ENCODE measurements at places on chromosomes 5 and 9. TPM values are rescaled to one million over a fixed set of nuclear protein-coding genes. Genes with fewer than 3 reads are reported as not detected.

GRCh38 chr5:53568871-53569270 lies 8.4 kb downstream of the NDUFS4 start:
- H3K27me3 ChIP-seq, result no peaks in the 10 kb centered on the region
- H3K27ac ChIP-seq, result no peak overlapping the region
- H3K36me3 ChIP-seq, result no peaks in the 10 kb centered on the region
- no peak overlapping the region for H3K4me3 ChIP-seq
- H3K4me1 ChIP-seq, result peaks cover 4% of the 10 kb centered on the region

DNA sequence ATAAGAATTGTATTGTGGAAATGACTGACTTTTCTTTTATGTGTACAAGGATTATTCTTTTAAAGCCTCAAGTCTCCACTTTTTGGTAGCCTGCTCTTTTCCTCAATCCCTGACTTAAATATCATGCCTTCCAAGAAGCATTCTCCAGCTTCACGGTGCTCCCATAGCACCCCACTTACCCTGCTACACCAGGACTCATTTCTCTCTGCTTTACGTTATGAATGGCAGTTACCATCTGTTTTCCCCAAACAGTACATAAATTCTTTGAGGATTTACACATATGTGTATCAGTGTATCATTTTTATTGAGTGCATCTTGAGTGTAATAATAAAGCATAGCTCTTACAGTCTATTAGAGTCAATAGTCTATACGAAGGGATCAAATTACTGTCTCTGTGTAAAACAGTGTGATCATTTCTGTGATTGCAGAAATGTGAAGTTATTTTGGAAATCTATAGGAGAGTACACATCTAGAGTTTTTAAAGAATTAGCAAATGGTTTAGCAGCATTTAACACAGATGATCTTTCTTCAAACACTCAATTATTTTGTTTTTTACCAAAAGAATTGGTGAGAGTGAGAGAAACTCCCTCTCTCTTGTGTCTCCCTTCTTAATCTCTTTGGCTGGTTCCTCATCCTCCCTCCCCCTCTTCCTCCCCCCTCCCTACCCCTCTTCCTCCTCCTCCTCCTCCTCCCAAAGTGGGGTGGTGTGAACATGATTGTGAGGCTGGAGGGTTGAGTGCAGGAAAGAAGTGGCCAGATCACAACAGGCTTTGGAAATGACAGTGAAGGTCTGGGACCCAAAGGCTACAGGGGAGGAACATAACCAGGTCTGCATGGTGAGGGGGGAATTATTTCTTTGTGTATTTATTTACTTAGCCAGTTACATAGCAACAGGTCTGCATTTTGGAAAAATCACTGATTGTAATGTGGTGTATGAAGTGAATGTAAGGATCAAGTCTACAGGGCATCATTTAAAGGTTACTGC lies 27.6 kb upstream of the ECM2 start:
- no peaks in the 10 kb centered on the region for H3K36me3 ChIP-seq
- H3K27me3 ChIP-seq, result no peaks in the 10 kb centered on the region
- H3K4me1 ChIP-seq, result no peaks in the 10 kb centered on the region
- DNase-seq, result no peak
- H3K27ac ChIP-seq, result no peak overlapping the region

GRCh38 chr5:169710675-169711074 lies 73.6 kb downstream of the DOCK2 start:
- peaks cover 92% of the 10 kb centered on the region for H3K36me3 ChIP-seq
- DNase-seq, result no peak
- H3K27me3 ChIP-seq, result no peaks in the 10 kb centered on the region
- H3K4me1 ChIP-seq, result no peaks in the 10 kb centered on the region
- no peak overlapping the region for H3K27ac ChIP-seq

DNA sequence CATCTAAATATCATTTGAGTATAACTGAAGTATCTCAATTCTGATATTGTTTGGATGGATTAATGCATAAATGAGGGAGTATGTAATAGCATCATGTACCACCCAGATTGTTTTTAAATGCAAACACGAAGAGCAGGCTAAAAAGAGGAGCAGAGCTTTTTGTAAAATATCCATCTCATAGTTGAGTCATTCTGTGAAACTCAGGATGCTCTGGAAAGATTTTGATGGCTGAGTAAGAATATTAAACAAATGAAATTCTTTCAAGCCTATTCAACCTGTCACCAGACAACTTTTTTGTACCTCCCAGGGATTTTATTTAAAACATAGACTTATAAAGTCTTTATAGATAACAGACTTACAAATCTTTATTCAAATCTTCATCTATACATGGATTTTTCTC lies 625.9 kb downstream of the TLE4 start:
- no peaks in the 10 kb centered on the region for H3K4me1 ChIP-seq
- no peak overlapping the region for H3K4me3 ChIP-seq
- no peaks in the 10 kb centered on the region for H3K36me3 ChIP-seq

DNA sequence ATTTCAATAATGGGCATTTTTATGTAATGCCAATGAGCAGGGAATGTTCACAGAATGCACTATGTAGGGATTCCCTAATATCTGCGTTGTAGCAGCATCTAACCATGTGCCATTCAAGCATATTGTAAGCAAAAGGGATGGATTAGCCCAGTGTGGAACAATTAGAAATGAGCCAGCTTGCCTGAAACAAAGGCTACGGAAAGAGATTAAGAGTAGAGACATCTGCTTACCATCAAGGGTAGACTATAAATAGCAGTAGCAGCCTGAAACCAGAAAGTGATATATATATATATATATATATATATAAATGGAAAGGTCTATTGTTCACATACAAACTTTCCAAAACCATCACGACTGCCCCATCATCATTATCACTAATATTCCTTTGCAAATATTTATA lies 31.9 kb upstream of the CEP120 start:
- no peaks in the 10 kb centered on the region for H3K36me3 ChIP-seq
- no peaks in the 10 kb centered on the region for H3K4me1 ChIP-seq
- DNase-seq, result no peak
- H3K4me3 ChIP-seq, result no peak overlapping the region

GRCh38 chr9:97039514-97039860 lies 545 bp upstream of the CTSV start:
- H3K4me1 ChIP-seq, result no peaks in the 10 kb centered on the region
- H3K36me3 ChIP-seq, result no peaks in the 10 kb centered on the region
- no peak overlapping the region for H3K27ac ChIP-seq
- no peak for DNase-seq
- no peaks in the 10 kb centered on the region for H3K27me3 ChIP-seq
- peak overlapping the region; percentile 52 for H3K4me3 ChIP-seq

- no peaks in the 10 kb centered on the region for H3K36me3 ChIP-seq
- H3K4me1 ChIP-seq, result no peaks in the 10 kb centered on the region
- no peak overlapping the region for H3K4me3 ChIP-seq
Observed at GRCh38 chr9:91310037-91310436, 51.7 kb downstream of the AUH start.

- no peak overlapping the region for H3K4me3 ChIP-seq
- DNase-seq, result no peak
- H3K27ac ChIP-seq, result no peak overlapping the region
- no peaks in the 10 kb centered on the region for H3K36me3 ChIP-seq
- H3K27me3 ChIP-seq, result no peaks in the 10 kb centered on the region
Observed at GRCh38 chr9:69023650-69024049, 9.7 kb upstream of the PRKACG start.

DNA sequence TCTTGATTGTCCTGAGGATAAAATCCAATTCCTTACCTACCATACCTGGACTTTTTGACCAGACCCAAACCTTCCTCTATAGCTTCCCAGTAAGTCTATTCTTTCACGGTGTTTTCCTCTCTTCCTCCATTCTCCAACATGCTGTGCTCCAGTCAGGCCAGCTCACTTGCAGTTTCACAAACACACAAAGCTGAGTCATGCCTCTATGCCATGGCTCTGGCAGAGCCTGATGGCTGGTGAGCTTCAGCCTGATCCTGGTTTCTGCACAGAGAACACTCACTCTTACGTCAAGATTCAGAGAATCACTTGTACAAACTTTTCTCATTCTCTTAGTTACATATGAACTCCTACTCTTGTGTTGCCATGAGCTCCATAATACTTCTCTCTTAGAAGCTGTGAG lies 27.7 kb upstream of the PAX5 start:
- DNase-seq, result no peak
- no peaks in the 10 kb centered on the region for H3K4me1 ChIP-seq
- H3K4me3 ChIP-seq, result no peak overlapping the region
- no peaks in the 10 kb centered on the region for H3K36me3 ChIP-seq

DNA sequence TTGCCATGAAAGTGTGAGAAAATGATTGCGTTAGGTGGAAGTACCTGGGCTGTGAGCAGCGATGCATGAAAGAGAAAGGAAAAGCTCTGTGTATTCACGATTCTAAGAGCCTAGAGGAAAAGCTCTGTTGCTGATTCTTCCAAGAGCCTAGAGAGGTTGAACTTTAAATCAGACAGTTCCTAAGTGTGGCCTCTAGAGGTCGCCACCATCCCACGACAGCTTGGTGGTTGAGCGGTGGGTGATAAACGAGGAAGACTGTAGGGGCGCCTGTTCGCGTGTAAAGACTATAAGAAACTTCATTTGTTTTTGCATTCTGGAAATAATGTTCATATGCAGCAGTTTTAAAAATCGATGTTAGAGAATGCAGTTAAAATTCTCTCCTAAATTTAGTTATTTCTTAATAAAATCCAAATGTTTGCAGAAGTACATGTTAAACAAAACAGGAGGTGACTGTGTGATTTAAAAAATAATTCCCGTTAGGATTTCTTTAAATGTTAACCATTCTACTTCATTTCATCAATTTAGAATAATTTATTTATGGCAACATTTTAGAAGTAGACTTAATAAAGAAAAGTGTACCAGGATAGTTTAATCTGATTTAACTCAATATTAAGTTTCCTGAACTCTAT lies 107.7 kb downstream of the TENT4A start:
- H3K27me3 ChIP-seq, result peaks cover 7% of the 10 kb centered on the region
- H3K36me3 ChIP-seq, result no peaks in the 10 kb centered on the region
- no peak overlapping the region for H3K27ac ChIP-seq
- H3K4me1 ChIP-seq, result no peaks in the 10 kb centered on the region
- peak; percentile 27 for DNase-seq

DNA sequence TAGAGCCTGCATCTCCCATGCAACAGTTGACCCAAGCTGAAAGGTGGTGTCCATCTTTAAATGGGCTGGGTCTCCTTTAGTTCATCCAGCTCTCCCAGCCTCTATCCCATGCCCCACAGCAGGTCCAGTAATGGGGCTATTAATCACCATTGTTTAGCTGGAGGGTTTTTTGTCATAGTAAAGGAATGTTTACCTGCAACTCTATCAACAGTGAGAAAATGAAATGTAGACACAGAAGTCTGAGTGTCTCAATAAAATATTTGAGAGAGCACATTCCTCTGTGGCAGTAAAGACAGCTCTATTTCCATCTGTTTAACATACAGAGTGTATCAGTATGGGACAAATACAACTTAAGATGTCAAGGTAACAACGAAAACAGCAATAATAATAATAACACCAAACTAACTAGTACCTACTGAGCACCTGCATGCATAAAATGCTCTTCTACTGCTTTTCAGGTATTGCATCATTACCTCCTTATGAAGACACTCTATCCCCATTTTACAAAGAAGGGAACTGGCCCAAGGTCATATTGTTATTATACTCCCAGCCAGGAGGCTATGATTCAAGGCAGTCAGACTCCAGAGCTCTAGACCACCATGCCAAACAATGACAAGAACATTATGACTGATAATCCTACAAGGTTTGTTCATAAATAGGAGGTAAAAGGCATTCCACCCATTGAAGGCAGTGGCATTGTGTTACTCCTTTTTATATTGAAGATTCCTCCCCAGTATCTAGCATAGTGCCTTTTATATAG lies 21.0 kb upstream of the C5orf58 start:
- no peak for DNase-seq
- H3K27me3 ChIP-seq, result no peaks in the 10 kb centered on the region
- no peak overlapping the region for H3K27ac ChIP-seq

GRCh38 chr5:78677777-78678668 lies 29.5 kb upstream of the LHFPL2 start:
- no peaks in the 10 kb centered on the region for H3K27me3 ChIP-seq
- DNase-seq, result no peak
- no peaks in the 10 kb centered on the region for H3K4me1 ChIP-seq
- no peak overlapping the region for H3K4me3 ChIP-seq

GRCh38 chr9:14135421-14135820 lies 178.5 kb downstream of the NFIB start:
- no peak overlapping the region for H3K4me3 ChIP-seq
- H3K27me3 ChIP-seq, result no peaks in the 10 kb centered on the region
- no peak overlapping the region for H3K27ac ChIP-seq
- DNase-seq, result no peak
- H3K36me3 ChIP-seq, result no peaks in the 10 kb centered on the region
- no peaks in the 10 kb centered on the region for H3K4me1 ChIP-seq

DNA sequence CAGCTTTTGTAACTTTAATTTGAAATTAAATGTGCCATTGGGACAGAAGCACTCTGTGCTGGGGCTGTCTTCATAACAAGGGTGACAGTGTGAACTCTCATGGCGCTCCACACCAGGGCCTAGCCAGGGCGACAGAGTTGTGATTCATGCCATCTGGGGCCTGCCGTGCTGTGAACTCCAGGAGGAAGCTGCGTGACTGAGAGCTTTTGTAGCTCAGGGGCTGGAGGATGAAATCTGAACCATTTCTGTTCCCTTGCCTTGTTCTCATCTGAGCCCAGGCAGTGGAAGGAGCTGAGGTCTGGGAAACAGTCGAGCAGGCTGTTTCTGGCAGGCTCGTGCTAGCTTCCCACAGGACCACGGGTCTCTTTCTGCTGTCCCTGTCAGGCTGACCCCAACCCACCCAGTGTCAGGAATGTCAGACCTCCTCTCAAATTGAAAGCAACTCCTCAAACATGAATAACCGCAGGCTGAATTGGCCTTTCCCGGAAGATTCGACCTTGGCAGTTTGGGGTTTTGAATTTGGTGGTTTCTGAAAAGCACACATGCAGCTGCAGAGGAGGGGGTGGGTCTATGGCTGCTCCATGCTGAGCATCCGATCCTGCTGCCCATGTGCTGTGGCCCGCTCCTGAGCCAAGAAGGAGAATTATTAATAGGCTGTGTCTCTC lies 69.2 kb upstream of the RPS23 start:
- H3K4me3 ChIP-seq, result no peak overlapping the region
- no peak overlapping the region for H3K27ac ChIP-seq
- H3K27me3 ChIP-seq, result no peaks in the 10 kb centered on the region
- no peaks in the 10 kb centered on the region for H3K36me3 ChIP-seq

DNA sequence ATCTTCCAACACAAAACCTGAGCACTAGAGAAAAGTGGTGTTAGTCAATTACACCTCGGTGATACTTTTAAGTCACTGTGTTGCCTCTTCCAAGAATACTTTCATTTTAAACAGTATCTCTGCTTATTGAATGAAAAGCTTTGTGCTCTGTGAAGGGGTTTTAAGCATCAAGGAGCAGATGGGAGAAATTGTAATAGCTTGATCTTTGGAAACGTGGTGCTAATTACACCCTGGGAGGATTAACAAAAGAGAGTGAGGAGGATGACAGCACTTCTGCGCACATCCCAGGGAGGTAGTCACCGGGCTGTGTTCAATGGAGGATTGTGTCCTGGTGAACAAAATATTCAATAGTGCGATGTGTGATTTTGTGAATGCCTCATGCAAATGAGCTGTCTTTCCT lies 477.4 kb upstream of the ADAMTS16 start:
- no peak overlapping the region for H3K4me3 ChIP-seq
- DNase-seq, result no peak
- H3K4me1 ChIP-seq, result no peaks in the 10 kb centered on the region
- no peak overlapping the region for H3K27ac ChIP-seq
- no peaks in the 10 kb centered on the region for H3K36me3 ChIP-seq

SLC22A5 gene
- 10.8 TPM for total RNA-seq

SGCD gene
- total RNA-seq, result not detected

RABEPK gene
- 15.2 TPM for total RNA-seq

TRMO gene
- total RNA-seq, result 26.8 TPM

ZDHHC11 gene
- 7.1 TPM for total RNA-seq

All from naive thymus-derived CD4-positive, alpha-beta T cell (primary cell).